Spleen (tissue), 13 donors: ENCODE measurements at places on chromosomes 2 and 18. TPM values are rescaled to one million over a fixed set of nuclear protein-coding genes. Genes with fewer than 3 reads are reported as not detected.

DNA sequence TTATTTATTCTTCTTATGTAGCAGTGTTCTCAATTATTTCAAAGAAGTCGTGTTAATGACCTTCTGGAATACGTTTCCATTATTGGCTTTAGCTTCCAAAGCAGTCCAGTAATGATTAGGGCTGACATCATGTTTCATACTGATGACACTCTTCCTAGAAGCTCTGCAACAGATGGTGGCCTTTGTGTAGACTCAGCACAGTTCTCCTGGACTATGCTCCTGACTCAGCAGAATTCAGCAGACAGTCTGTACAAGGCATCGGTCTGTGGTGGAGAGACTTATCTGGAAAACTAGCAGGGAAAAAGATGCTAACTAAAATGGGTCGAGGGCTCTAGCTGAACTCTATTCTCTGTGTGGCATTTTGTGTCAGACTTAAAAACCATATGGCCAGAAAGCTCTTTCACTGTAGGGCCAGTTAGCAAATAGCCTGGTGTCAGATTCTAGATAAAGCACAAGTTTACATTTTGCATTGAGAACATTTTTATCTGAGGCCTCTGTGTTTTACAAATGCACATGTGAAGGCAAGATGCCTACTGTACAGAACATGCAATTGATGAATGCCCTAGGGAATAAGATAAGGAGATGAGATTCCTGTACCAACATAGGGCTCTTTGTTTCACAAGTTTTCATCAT is 35.1 kb downstream of the GULP1 start:
- no peak for DNase-seq

The MAP3K19 gene
- polyA plus RNA-seq: not detected

DNA sequence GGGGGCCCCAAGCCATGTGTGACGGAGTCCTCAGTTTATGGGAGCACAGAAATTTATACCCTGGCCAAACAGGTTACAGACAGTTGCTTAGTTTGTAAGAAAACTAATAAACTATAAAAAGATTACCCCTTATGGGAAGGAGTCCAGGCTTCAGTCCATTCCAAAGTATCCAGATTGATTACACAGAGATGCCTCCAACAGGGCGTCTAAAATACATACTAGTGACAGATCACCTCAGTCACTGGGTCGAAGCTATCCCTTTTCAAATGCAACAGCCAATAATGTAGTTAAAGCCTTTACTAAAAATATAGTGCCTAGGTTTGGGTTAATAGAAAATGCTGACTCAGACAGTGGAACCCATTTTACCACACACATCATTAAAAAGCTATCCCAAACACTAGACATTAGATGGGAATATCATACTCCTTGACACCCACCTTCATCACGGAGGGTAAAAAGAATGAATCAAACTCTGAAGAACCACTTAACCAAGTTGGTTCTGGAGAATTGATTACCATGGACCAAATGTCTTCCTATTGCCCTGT is 10.7 kb downstream of the PRPF40A start:
- no peak for DNase-seq

The PAIP2B gene
- polyA plus RNA-seq: 1.3 TPM

GRCh38 chr18:70523792-70524182 is 234.9 kb downstream of the SOCS6 start:
- no peak for DNase-seq

DNA sequence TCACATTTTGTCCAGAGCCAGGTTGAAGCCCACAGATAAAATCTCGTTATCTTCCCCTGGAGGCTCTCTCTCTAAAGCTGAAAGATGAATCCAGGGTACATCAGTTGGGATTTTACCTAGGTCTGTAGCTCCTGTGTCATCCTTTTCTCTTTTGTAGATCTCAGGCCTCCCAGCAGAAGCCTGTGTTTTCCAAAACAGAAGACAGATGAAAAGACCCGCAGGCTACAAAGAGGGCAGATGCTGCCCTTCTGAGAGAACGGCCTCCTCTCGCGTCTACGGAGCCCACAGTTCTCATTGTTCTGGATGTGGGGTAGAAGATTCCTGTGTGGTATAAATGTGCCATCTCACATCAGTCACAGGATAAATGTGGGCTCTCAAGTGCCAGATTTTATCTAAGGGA is 139.5 kb downstream of the SUCLG1 start:
- DNase-seq: no peak

- DNase-seq: no peak
Observed at GRCh38 chr2:46735108-46735691, 180.4 kb downstream of the MCFD2 start.

GRCh38 chr2:166900700-166901099 is 12.4 kb downstream of the XIRP2 start:
- no peak for DNase-seq

The HAAO gene
- polyA plus RNA-seq: 7.5 TPM

- no peak for DNase-seq
Observed at GRCh38 chr2:7661502-7661901, 744.3 kb downstream of the RNF144A start.

GRCh38 chr2:15588329-15588919 is 3.2 kb upstream of the DDX1 start:
- DNase-seq: no peak

The NPPC gene
- polyA plus RNA-seq: 0.76 TPM

- DNase-seq: no peak
Observed at GRCh38 chr2:190267302-190267701, 52.3 kb downstream of the HIBCH start.

DNA sequence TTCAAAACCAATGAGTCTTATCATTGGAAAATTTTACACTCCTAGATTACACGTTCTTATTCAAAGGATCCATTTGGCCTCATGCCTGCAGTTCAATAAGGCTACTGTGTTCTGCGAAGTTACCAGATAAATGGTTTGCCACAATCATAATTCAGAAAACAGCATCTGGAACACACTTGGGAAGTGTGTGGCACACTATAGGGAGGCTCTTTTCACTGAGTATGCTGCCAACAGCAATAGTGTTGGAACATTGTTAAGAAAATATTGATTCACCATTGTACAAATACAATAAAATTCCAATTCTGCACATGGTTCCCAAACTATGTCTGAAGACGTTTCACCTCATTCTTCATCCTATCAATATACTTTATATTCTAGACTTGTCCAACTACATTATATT is 141.4 kb upstream of the DOK6 start:
- no peak for DNase-seq

- no peak for DNase-seq
Observed at GRCh38 chr2:171482877-171483276, 39.4 kb upstream of the CYBRD1 start.

The FNDC4 gene
- 3.3 TPM for polyA plus RNA-seq

The MOCOS gene
- polyA plus RNA-seq: 0.18 TPM

The ST8SIA5 gene
- not detected for polyA plus RNA-seq

The SLC39A10 gene
- polyA plus RNA-seq: 8.3 TPM

- no peak for DNase-seq
Observed at GRCh38 chr2:172922306-172922705, 153.3 kb upstream of the MAP3K20 start.

The SERPINB2 gene
- 0.10 TPM for polyA plus RNA-seq

DNA sequence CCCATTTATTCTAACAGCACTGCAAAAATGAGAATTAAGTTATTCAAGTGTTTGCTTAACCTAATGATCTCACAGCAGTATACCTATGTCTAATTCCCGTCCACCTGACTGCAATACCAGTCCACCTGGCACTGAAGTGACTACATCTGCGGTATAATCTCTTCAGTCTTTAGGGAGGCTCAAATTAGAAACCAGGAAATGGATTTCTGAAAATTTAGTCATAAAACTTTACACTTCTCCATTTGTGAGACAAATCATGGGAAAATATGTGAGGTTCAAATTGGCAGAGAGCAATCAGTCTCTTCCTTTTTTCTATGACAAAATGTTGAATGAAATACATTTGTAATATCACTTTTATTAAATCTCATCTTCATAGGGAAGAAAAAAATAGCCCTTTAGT is 33.0 kb downstream of the FTCDNL1 start:
- DNase-seq: no peak

- DNase-seq: no peak
Observed at GRCh38 chr2:207202645-207203044, 36.9 kb upstream of the KLF7 start.

DNA sequence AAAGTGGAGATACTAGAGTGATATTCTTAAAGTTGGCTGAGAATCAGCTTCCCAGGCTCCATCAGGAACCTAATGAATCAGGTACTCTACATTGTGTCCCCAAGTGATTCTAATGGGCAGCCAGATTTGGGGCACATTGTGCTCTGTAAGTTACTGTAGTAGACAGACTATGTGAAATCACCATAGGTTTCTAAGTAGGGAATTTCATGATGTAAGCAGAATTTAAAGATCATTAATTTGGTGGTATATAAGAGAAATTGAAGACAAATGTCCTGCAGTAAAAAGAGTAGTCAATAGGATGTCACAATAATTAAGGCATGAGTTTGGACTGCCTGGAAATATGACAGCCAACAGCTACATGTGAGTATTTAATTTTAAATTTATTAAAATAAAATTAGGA is 602.4 kb upstream of the ACVR2A start:
- DNase-seq: no peak

DNA sequence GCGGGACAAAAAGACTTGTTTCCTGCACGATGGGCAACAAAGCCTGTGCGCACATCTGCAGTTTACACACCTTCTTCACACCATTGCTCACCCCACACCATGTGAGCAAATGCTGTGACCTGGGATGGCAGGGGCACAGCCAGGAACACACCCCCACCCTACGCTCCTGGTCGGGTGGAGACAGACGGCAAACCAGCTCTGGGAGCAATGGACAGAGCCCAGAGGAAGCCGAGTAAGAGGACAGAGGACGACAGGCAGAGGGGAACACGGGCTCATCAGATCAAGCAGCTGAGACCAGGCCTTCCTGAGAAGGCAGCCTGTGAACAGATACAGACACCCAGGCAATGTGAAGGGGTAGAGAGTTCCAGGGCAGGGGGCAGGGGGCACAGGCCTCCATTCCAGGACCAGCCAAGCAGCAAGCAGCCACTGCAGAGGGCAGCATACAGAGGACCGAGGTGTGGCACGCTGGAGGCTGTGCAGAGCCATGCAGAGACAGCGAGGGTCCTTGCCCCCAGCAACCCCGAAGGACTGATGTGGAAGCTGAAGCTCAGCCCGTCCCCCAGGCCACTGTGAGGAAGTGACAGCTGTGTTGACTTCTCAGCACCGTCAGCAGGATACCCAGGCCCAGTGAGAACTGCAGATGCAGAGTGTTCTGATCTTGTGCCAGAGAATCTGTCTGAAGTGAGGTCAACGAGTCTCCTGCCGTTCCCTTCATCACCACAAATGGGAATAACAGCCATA is 46.2 kb downstream of the PARD6G start:
- no peak for DNase-seq

DNA sequence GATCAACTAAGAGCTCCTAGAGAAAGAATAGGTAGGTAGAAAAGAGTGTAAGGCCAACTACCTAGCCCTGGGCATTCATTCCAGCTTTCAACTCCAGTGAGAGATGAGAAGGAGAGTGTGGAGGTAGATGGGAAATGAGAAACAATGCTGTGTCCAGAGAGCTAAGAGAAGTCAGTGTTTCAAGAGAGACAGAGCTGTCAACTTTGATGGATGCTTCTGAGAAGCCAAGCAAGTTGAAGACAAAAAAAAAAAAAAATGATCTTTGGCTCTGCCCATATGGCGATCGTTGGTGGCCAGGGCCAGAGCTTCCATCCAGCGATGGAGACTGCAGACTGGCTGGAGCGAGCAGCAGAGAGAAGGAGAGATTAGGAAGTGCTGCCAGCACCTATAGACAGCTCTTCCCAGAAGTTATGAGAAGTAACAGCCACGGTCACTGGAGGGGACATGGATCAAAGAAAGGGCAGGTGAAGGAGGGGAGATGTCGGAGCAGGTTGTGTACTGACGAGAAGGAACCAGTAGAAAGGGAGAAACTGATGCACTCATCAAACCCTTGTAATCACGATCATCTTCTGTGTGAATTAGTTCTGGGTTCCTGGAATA is 112.4 kb upstream of the PPP1CB start:
- DNase-seq: no peak

GRCh38 chr2:55115761-55116597 is 65.7 kb upstream of the RTN4 start:
- no peak for DNase-seq

GRCh38 chr2:215684448-215685237 is 248.8 kb upstream of the FN1 start:
- DNase-seq: no peak

- no peak for DNase-seq
Observed at GRCh38 chr2:214519258-214519818, 108.5 kb downstream of the VWC2L start.

The ERMN gene
- 3.5 TPM for polyA plus RNA-seq

The UGT1A8 gene
- polyA plus RNA-seq: not detected

DNA sequence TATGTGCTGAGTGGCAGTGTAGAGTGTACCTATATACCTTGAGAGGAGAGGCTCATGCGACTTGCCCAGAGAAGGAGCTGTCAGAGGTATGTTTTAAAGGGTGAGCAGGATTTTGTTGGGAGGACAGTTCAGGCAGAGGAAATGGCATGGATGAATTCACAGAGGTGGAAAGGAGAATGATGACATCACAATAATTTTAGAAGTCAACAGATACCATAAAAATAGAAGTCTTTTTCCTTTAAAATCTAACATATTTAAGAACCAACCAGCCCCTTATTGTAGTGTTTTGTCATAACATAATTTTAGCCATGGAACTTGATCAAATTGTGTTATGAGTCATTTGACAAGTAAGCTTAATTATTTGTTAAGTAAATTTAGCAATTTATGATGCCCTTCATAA is 538.1 kb upstream of the GYPC start:
- no peak for DNase-seq

The UGT1A10 gene
- not detected for polyA plus RNA-seq

DNA sequence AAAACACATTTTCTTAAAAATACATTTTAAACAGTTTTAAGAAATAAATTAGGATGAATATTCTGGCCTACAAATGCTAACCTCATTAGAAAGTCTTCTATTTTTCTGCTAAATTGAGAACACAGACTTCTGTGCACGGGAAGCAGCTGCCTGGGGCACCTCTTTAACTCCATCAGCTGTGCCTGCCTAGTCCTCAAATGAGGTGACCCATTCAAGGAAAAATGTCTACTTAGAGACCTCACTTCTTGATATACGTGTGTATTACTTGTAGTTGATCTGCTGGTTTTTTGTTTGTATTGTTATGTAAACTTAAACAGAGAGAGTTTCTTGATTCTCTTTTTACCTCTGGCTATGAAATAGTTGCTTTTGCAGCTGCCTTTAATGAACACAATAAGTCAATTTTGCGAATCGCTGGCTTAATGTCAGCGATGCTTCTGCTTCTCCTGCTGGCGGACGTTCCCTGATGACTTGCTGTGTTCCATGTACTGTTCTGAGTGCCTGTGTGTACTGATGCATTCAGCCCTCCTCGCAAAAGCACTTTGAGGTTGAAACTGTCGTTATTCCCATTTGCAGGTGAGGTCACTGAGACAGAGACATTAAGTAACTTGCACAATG is 88.7 kb upstream of the TXNDC2 start:
- DNase-seq: no peak

- no peak for DNase-seq
Observed at GRCh38 chr18:38019292-38019691, 453.7 kb upstream of the CELF4 start.

DNA sequence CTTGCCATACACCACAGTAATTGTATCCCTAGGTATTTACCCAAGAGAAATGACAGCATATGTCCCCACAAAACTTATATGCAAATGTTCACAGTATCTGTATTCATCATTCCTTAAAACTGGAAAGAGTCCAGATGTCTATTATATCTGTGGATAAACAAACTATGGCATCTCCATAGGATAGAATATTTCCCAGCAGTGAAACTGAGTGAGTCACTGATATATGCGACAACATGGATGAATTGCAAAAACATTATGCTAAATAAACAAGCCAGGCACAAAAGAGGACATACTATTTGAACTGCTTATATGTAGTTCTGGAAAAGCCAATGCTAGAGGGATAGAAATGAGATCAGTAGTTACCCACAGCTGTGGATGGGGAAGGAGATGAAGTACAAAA is 359.4 kb upstream of the DSEL start:
- no peak for DNase-seq

The TUBA3E gene
- not detected for polyA plus RNA-seq
